Caudate nucleus (tissue), 63 donors: ENCODE measurements at places on chromosomes 1 and 21.

DNA sequence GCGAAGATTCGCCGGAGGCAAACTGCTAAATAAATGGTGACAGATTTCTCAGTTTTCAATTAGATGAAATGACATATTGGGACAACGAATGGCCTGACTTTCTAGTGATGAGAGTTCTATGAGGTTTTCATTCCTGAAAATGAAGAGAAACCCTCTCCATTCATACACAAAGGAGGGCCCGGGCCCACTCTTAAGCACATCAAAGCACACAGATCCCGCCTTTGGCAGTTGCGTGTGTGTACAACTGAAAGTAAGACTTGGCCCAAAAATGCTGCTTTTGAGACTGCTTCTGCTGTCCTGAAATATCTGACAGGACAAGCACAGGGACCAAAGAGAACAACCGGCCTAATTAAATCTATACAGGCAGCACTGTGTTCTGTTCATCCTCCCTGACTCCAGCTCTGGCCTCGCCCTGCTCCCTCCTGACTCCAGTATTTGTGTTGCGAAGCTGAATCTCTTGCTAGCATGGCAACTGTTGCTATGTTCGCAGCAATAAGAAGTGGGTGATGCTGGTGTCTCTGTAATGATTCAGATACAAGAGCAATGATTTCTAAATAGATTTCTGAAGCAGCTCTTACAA is 7.4 kb downstream of the LRRC53 start:
- DNase-seq, result no peak

DNA sequence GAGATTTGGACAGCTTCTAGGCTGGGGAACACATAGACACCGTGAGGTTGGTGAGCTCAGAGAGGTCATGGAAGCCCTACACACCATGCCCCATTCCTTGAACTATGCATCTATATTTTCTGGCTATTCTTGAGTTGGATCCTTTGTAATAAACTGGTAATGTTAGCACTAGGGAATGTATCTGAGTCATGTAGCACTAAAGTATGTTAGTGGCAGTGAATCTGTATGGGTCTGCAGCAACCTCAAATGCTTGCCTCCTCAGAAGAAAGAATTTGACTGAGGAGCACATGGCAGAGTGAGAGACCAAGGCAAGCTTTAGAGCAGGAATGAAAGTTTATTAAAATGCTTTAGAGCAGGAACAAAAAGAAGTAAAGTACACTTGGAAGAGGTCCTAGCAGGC is 43.7 kb upstream of the LRRC7 start:
- no peak for DNase-seq

- no peak for DNase-seq
These were observed 4.0 kb downstream of the JUN start for GRCh38 chr1:58779801-58780382.

GRCh38 chr1:55650444-55650843 is 435.3 kb upstream of the USP24 start:
- no peak for DNase-seq

DNA sequence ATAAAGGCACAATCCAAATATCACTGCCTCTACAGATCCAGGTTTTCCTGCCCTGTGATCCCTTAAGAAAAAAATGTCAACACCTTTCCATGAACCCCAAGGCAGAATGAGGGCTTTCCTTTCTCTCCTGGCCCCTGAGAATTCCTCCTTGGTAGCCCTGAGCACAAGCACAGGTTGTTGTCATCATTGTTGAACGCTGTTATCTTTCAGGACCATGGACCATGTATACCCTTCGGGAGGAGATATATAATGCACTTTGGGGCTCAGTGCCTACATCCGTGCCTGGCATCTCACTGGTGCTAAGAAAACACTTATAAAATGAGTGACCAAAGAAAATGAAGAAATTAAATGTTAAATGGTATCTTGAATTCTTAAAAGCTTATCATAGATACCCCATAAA is 296.2 kb downstream of the SETD4 start:
- DNase-seq, result no peak

- no peak for DNase-seq
These were observed 42.5 kb upstream of the ECE1 start for GRCh38 chr1:21332554-21333311.

GRCh38 chr1:29962831-29963247 is 726.5 kb downstream of the PTPRU start:
- DNase-seq, result no peak

DNA sequence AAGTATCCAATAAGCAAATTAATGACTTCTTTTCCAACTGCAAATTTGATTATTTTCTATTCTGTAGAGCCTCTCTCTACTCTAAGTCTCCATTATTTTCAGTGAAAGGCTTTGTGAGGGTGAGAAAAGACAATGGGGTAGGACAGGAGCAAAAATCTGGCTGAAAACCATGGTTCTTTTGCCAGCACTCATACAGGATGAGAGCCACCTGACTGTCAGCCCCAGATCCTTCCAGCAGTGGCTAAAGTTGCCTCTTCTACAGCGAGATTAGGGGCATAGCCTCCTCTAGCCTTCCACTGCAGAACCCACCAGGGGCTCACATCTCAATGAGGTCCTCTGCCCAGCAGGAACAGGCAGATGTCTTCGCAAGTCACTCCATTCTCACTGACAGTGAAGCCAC is 23.7 kb downstream of the NMNAT2 start:
- DNase-seq, result no peak

DNA sequence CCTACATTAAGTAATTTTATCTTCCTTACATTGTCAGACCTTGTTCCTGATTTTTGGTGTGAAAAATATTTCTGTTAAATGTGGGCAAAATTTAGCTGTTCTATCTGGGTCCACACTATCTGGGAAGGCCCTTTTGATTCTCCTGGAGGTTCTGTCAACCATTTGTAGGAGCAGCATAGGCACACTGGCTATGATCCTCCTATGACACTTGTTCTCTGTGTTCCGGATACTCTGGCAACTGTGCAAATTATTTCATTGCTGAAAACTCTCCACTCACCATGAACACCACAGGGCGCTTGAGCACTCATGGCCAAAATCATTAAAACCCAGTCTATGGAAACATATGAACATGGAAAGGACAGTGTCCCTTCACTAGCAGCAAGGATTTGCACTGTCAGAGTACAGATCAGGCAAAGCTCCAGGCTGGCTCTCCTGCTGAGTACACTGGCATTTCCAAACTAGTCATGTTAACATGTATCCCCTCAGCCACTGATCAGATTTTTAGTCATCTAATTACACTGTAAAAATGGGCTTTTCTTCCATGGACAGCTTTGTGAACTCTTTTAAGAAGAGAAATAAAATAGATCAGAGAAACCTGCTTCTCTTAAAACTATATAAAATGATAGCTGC is 43.9 kb upstream of the SGIP1 start:
- DNase-seq, result no peak

- no peak for DNase-seq
These were observed 7.7 kb upstream of the HTR1D start for GRCh38 chr1:23224739-23225648.

DNA sequence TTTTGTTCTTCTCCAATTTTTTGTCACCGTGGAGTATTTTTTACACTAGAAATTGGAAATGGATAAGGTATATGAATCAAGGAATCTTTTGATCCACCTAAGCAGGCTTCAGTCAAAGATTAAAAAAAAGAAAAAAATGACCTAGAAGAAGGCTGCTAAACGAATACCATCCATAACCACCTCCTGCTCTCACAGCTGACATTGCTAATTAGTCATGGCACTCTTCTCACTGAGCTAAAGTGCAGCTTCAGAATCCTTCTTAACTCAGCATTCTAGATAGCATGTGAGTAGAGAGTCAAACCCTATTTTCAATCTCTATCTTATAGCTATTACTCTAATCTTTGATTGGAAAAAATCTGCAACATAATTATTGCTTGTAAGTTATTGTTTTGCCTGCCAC is 40.2 kb upstream of the ST6GALNAC5 start:
- no peak for DNase-seq

GRCh38 chr1:169289016-169289415 is 78.6 kb downstream of the NME7 start:
- no peak for DNase-seq

DNA sequence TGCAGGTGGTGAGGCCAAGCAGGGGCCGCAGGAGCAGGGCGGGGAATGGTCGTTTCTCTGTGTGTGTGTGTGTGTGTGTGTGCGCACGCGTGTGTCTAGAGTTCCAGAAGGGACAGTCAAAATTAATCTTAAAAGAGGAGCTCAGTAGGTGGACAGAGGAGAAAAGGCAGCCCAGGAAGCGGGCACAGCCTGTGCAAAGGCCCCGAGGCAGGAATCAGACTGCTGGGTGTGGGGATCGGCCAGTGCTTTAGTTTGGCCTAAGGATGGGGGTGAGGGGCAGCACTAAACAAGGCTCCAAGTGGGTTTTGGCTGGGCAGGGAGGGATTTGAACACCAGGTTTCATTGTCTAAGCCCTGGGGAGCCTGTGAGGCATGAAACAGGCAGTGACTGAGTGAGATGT is 21.7 kb downstream of the EPHA8 start:
- no peak for DNase-seq
